ENCODE measurements at places on chromosomes 12 and 14. TPM values are rescaled to one million over a fixed set of nuclear protein-coding genes. Genes with fewer than 3 reads are reported as not detected.
A peak's percentile ranks its signal among the peaks of the same experiment; 100 is the strongest.

- DNase-seq, result no peak
- H3K36me3 ChIP-seq, result no peaks in the 10 kb centered on the region
- H3K27me3 ChIP-seq, result peaks cover 9% of the 10 kb centered on the region
- no peak overlapping the region for H3K4me3 ChIP-seq
These were observed 128.2 kb downstream of the TMEM30B start for GRCh38 chr14:61152851-61153364.

DNA sequence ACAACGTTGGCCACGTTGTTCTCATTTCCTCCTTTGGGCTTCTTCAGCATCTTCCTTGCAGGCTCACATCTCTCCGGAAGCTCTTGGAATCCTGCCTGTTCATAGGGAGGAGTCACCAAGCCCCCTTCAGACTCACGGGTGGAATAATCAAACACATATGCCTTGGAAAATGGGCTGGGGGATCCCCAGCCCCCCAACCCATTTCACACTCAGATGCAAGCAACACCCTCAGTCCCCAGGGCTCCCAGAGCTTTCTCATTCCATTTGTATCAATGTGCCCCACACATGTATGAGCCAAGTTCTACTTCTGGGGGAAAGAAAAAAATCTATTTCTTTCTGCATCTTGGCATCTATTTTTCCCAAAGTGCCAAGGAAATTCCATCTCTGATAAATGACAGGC is 33.1 kb downstream of the WSCD2 start:
- H3K4me1 ChIP-seq, result no peaks in the 10 kb centered on the region
- no peak for DNase-seq
- H3K4me3 ChIP-seq, result no peak overlapping the region
- H3K27ac ChIP-seq, result no peak overlapping the region

- H3K27ac ChIP-seq, result no peak overlapping the region
- H3K4me3 ChIP-seq, result no peak overlapping the region
- DNase-seq, result no peak
- no peaks in the 10 kb centered on the region for H3K36me3 ChIP-seq
- H3K4me1 ChIP-seq, result no peaks in the 10 kb centered on the region
These were observed 367.6 kb upstream of the PRICKLE1 start for GRCh38 chr12:42957136-42957535.

The ESRRB gene
- total RNA-seq, result 0.10 TPM

GRCh38 chr12:131536337-131536736 is 174.6 kb upstream of the SFSWAP start:
- H3K4me1 ChIP-seq, result peaks cover 41% of the 10 kb centered on the region
- no peak overlapping the region for H3K27ac ChIP-seq
- H3K4me3 ChIP-seq, result no peak overlapping the region
- no peaks in the 10 kb centered on the region for H3K36me3 ChIP-seq
- H3K27me3 ChIP-seq, result no peaks in the 10 kb centered on the region

The GSC gene
- total RNA-seq, result not detected

DNA sequence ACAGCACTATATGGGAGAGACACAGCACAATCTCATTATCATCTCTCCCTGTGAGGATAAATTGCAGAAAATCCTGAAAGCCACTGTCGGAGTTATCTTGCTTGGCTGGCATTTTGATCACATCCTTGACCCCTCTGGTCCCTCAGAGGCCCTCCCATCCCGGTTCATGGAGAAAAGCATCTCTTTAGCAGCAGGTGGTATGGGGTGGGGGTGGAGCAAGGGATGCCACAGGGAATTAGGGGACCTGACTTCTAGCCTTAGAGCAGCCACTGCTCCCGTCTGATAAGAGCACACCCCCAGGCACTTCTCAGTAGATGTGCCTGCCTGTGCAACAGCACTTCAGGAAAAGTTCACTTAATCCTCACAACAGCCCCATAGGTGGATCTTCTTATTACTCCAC is 38.6 kb downstream of the GRIN2B start:
- H3K36me3 ChIP-seq, result no peaks in the 10 kb centered on the region
- no peaks in the 10 kb centered on the region for H3K4me1 ChIP-seq
- H3K27me3 ChIP-seq, result peaks cover 12% of the 10 kb centered on the region
- DNase-seq, result no peak
- H3K4me3 ChIP-seq, result no peak overlapping the region
- H3K27ac ChIP-seq, result no peak overlapping the region

The KCNA5 gene
- total RNA-seq, result not detected

DNA sequence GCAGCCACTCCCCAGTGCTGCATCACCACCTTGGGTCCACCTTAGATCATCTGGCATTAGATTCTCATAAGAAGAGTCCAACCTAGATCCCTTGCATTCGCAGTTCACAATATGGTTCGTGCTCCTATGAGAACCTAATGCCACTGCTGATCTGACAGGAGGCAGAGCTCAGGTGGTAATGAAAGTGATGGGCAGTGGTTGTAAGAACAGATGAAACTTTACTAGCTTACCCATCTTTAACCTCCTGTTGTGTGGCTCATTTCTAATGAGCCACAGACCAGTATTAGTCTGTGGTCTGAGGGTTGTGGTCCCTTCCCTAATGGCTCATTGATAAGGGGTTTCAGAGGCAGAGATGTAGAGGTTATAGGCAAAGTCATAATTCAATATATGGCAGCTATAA is 615.9 kb upstream of the MIS18BP1 start:
- no peak overlapping the region for H3K27ac ChIP-seq
- no peaks in the 10 kb centered on the region for H3K27me3 ChIP-seq
- H3K4me3 ChIP-seq, result no peak overlapping the region

DNA sequence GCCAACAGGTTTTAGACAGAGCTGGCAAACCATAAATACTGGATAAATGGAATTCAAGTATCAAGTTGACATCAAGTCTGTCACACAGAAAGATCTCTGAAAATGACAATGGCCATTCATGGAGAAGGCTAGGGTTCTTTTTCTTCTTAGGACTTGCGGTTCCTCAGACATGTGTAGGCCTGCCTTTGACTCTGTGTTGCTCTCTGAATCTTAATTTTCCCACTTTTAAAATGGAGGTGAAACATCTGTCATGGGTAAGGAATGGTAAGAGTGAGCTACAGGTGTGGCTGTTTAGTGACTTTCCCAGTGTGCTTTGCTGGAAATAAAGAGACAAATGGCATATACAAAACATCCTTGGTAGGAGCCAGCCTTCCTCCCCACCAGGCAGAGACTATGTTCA is 79.2 kb downstream of the PTCSC3 start:
- H3K4me1 ChIP-seq, result no peaks in the 10 kb centered on the region
- no peak overlapping the region for H3K4me3 ChIP-seq
- H3K27me3 ChIP-seq, result peaks cover 11% of the 10 kb centered on the region
- DNase-seq, result no peak
- no peaks in the 10 kb centered on the region for H3K36me3 ChIP-seq

DNA sequence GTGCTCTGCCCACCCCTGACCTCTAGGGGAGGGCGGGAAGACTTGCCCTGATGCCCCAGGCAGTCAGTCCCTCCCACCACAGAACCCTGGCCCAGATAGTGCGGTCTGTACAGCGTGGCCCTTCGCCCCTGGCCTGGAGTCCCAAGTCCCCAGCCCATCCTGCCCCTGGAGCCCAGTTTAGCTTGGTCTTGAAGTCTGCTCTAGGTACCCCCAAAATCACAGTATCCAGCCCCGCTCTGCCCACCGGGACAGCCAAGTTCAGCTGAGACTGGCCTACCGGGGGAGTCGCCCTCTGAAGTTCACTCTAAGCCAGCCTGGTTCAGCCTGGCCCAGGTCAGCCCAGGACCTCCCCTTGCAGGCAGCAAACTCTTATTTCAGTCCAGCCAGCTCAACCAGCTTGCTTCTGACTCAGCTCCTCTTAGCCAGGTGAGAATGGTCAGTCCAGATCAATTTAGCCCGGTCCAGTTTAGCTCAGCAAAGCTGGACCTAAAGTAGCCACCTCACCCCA is 75.9 kb downstream of the TMEM121 start:
- no peaks in the 10 kb centered on the region for H3K36me3 ChIP-seq
- no peaks in the 10 kb centered on the region for H3K27me3 ChIP-seq
- no peak for DNase-seq
- H3K27ac ChIP-seq, result no peak overlapping the region
- H3K4me3 ChIP-seq, result no peak overlapping the region

- no peak overlapping the region for H3K27ac ChIP-seq
- H3K27me3 ChIP-seq, result no peaks in the 10 kb centered on the region
- DNase-seq, result no peak
- no peaks in the 10 kb centered on the region for H3K36me3 ChIP-seq
These were observed 113.2 kb downstream of the TRMT5 start for GRCh38 chr14:60867503-60868172.

The KRT83 gene
- not detected for total RNA-seq

The COA8 gene
- total RNA-seq, result 48.9 TPM

The RND1 gene
- 2.4 TPM for total RNA-seq

The TEX22 gene
- total RNA-seq, result 0.90 TPM

DNA sequence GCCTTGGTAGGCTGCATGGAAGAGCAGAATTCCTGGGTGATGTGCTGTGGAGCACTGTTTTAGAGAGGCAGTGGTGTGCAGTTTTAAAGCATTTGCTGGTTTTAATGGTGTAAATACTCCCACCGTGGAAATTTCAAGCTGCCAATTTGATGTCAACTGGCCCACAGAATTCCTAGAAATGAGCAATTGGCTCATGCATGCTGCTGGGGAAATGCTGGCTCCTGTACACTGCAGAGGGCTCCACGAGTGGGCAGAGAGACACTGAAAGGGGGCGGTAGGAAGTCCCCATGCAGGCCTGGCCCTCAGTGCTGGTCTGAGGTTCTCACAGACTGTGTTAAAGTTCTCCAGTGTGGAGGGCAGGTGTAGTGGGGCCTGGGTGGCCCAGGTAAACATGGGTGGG is 99.4 kb upstream of the NTF3 start:
- H3K4me1 ChIP-seq, result no peaks in the 10 kb centered on the region
- H3K36me3 ChIP-seq, result no peaks in the 10 kb centered on the region
- H3K27ac ChIP-seq, result no peak overlapping the region
- H3K4me3 ChIP-seq, result no peak overlapping the region

The ADGRD1 gene
- total RNA-seq, result 0.64 TPM

- H3K27me3 ChIP-seq, result no peaks in the 10 kb centered on the region
- peaks cover 90% of the 10 kb centered on the region for H3K4me1 ChIP-seq
These were observed 129.3 kb upstream of the HIF1A start for GRCh38 chr14:61565836-61566536.

DNA sequence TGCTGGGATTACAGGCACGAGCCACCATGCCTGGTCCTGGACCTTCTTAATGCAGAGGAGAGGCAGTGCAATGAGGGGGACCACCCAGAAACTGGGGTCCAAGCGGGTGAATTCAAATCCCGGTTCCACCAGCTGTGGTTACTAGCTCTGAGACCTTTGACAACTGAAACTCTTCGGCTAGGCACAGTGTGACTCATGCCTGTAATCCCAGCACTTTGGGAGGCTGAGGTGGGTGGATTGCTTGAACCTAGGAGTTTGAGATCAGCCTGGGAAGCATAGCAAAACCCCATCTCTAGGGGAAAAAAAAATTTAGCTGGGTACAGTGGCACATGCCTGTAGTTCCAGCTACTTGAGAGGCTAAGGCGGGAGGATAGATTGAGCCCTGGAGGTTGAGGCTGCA is 5.0 kb upstream of the CD4 start:
- no peaks in the 10 kb centered on the region for H3K27me3 ChIP-seq
- H3K4me3 ChIP-seq, result no peak overlapping the region
- H3K27ac ChIP-seq, result no peak overlapping the region
- H3K36me3 ChIP-seq, result no peaks in the 10 kb centered on the region

GRCh38 chr14:80003138-80003537 is 208.2 kb downstream of the DIO2 start:
- H3K27ac ChIP-seq, result no peak overlapping the region
- no peaks in the 10 kb centered on the region for H3K27me3 ChIP-seq
- H3K4me3 ChIP-seq, result no peak overlapping the region
- H3K4me1 ChIP-seq, result no peaks in the 10 kb centered on the region

GRCh38 chr12:100372853-100373640 is 16.2 kb downstream of the SLC17A8 start:
- H3K4me3 ChIP-seq, result no peak overlapping the region
- H3K27me3 ChIP-seq, result peaks cover 4% of the 10 kb centered on the region
- H3K27ac ChIP-seq, result no peak overlapping the region

The TC2N gene
- total RNA-seq, result 44.9 TPM

GRCh38 chr12:3145033-3145432 is 67.9 kb downstream of the TSPAN9 start:
- H3K27ac ChIP-seq, result no peak overlapping the region
- peaks cover 10% of the 10 kb centered on the region for H3K27me3 ChIP-seq
- DNase-seq, result no peak
- no peaks in the 10 kb centered on the region for H3K4me1 ChIP-seq
- H3K4me3 ChIP-seq, result no peak overlapping the region

DNA sequence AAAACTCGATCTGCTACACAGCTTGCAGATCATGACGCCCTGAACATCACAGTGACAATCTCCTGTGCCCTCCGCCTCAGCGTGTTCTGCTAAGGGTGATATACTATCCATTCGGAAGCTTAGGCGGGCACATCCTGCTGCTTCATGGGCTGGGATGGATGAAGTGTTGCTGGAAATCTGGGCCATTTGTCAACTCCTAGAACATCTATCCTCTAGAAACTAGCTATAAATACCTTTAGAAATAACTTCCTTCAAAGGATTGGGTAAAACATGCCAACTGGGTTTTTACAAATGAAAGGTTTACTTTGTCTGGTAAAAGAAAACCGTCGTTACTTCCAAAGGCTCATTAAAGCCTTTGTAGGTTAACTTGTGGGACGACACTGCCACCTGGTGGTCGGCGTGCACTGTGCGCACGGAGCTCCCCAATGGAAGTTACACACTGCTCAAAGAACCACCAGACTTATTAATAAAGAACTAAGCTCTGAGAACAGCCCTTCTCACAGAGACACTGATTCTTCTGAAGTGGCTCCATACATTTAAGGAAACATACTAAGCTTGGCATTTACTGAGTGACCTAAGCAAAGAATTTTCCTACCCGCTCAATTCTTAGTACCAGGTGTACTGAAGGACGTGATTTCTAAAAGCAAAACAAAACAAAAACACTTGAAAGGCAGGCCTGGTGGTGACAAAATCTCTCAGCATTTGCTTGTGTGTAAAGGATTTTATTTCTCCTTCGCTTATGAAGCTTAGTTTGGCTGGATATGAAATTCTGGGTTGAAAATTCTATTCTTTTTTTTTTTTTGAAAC is 21.6 kb upstream of the CACNA2D4 start:
- peak; percentile 91 for DNase-seq
- H3K4me1 ChIP-seq, result peaks cover 4% of the 10 kb centered on the region
- H3K4me3 ChIP-seq, result no peak overlapping the region

The GPX2 gene
- not detected for total RNA-seq

The FGF23 gene
- total RNA-seq, result not detected

All from activated CD4-positive, alpha-beta memory T cell treated with anti-CD3 and anti-CD28 coated beads for 36 hours (primary cell).